GM10248 (cell line): ENCODE measurements at places on chromosomes 3 and 15.

DNA sequence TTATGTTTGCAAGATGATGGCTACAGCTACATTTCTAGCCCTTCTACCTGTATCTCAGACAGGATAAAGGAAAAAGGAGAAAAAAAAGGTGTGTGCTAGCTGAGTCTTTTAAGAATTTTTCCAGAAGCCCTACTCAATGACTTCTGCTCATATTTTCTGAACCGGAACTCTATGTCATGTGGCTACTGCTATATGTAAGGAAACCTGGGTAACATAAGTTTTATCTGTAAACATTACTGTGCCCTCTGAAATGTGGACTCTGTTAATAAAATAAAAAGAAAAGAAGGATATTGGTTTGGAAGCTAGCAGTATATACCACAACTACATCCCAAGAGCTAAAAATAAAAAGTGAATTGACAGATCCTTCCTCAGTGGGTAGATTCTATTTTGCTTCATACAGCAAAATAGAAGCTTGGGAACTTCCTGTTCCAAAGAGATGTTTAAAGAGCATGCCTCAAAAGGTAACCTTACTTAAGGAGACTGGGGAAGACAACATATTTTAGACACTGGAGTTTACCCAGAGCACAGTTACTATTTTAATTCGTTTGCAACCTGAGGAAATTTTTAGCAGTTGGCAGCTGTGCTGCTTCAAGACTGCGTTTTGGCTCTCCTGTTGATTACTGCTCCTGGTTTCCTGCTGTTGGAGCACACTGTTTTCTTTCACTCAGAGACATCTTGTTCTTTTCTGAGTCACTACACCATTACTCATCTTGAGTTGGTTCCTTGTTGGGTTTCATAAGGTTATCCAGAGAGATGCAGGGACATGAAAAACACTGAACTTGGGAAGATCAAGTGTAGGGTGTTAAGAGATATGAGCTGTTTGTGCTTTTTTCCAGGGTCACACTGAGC is 280.7 kb downstream of the NFKBIZ start:
- DNase-seq = no peak

DNA sequence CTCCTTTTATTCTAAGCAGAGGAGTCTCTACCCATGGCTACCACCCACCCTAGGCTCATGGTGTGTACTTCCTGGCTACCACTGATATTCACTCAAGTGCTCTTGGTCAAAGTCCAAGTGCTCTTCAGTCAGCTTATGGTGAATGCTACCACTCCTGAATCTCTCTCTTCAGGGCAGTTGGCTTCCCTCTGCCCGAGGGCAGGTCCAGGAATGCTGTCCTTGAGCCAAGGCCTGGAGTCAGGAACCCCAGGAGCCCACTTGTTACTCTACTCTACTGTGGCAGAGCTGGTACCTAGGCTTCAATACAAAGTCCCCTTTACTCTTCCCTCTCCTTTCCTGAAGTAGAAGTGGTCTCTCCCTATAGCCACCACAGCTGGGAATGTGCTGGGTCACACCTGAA is 226.0 kb downstream of the DIPK2A start:
- no peak for DNase-seq

DNA sequence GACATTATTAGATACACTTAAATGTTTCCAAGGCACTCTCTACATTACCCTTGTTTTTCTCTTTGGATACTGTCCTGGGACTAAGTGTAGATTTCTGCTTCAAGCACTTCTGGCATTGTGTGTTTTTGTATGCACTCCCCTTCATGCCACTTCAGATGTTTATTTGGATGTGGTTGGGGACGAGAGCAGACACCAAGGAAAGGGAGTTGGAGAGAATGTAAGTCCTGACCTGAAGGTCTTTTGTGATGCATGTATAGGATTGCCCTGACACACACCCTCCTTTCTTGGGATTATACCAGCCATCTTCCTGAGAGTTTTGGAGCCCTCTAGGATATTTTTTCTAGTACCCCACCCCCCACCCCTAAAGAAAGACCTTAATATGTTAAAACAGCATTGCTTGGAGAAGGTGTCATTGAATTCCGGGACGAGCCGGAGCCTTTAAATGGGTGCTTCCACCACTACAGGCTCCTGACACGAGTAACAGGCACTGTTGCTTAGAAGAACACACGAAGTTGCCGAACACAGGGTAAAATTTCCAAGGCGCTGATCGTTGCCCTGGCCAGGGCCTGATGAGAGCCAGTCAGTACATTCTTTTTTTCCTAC is 22.7 kb downstream of the PSMD6 start:
- no peak for DNase-seq

DNA sequence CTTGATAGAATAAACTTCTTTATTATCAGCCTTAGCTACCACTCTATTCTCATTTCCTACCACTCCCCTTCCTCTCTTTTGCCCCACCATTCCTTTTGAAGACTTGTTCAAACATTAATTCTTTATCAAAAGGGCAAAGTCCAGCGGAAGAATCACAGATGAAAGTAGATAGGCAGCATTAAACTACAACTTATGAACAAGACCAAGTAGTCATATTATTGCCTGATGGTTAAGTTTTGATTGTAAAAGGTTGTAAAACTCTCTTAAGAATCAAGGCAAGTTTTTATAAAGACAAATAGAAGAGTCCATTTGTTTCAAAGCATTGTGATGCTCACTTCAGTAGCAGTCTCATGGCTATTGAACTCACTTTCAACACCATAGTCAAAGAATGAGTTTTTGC is 22.4 kb upstream of the TGFBR2 start:
- DNase-seq = no peak

GRCh38 chr3:99509224-99509623 is 129.2 kb upstream of the COL8A1 start:
- DNase-seq = no peak

GRCh38 chr3:97863031-97863430 is 41.2 kb downstream of the CRYBG3 start:
- no peak for DNase-seq

- no peak for DNase-seq
These were observed 29.8 kb downstream of the NGRN start for GRCh38 chr15:90295270-90295648.

DNA sequence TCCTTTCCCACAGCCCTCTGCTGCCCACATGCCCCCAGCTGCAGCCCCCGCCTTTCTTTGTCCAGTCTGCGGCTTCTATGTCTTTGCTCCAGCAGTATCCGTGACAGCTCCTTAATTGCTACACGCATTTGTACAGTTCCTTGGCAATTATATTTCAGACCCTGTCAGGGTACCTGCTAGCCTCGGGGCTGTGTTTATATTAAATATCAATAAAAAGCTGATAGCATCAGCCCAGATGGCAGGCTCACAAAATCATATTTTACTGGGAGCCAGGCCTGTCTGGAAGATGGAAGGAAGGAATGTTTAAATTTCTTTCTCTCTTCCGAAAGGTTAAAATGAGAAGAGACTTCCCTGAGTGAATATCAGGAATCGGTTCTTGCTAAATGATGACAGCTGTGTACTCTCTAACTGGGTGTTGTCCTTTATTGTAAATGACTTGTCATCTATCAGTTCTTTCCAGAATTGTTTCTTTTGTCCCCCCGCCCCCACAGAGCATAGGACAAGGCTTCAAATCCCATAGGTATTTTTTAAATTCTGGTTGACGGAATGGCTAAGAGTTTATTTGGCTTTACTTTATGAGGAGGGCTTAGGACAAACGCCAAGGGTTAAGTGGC is 378.1 kb downstream of the LRTM1 start:
- no peak for DNase-seq

DNA sequence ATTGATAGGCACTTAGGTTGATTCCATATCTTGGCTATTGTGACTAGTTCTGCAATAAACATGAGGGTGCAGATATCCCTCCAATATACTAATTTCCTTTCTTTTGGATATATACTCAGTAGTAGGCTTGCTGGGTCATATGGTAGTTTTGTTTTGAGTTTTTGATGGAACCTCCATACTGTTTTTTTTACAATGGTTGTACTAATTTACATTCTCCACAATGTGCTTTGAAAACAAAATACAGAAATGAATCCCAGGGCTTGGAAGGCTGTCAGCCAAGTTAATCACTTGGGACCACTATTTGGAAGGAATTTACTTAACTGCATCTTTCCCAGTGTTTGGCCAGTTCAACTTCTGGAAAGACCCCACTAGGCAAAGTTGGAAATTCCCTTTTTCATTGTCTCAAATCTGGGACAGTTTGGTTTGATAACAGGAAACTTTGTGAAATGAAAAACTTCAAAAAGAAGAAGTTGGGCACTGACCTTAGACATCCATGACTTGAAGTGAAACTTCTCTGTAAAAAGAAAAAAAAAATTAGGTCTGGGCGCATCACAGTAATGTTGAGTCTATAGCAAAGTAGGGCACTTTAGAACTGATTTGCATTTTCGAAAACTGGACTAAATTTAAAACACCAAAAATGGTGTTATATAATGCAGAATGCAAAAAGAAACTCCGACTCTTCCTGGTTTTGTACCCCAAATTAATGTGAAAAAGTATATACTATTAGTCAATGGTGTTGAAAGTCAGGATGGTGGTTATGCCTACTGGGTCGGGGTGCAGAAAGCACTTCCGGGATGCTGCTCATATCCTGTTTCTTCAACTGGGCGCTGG is 6.0 kb downstream of the CTSH start:
- DNase-seq = peak; percentile 69

- no peak for DNase-seq
These were observed 165.5 kb downstream of the ZIC1 start for GRCh38 chr3:147574621-147575020.

DNA sequence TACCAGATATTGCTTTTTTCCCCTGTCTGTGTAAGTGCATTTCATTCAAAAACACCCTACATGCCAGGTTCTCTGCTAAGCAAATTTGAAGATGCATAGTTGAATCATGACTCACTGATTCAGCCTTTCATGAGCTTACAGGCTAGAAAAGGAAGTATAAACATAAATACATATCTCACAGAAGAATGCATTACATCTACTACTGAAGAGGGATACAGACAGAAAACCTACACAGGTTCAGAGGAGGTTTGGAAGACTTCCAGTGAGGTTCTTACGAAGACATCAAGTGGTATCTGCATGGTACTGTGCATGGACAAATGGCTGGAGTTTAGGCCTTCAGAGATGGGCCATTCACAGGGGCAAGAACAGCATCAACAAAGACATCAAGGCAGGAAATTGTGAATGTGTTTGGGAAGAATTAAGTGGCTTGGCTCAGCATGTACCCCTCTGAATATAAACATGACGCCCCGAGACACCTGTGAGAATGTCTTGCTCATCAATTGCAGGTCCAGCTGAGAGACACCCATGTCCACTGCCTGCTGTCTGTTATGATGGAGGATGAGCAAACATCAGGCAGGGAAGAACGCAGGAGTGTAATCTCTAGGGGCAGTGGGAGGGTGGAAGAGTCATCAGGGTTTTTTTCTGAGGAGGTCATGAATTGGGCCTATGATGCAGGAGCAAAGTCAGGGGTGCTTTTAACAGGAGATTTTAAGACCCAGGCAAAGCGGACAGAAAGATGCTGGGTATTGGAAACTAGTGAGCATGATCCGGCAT is 105.1 kb upstream of the GALNT15 start:
- DNase-seq = no peak

GRCh38 chr3:39208463-39209055 is 16.2 kb upstream of the XIRP1 start:
- DNase-seq = no peak

DNA sequence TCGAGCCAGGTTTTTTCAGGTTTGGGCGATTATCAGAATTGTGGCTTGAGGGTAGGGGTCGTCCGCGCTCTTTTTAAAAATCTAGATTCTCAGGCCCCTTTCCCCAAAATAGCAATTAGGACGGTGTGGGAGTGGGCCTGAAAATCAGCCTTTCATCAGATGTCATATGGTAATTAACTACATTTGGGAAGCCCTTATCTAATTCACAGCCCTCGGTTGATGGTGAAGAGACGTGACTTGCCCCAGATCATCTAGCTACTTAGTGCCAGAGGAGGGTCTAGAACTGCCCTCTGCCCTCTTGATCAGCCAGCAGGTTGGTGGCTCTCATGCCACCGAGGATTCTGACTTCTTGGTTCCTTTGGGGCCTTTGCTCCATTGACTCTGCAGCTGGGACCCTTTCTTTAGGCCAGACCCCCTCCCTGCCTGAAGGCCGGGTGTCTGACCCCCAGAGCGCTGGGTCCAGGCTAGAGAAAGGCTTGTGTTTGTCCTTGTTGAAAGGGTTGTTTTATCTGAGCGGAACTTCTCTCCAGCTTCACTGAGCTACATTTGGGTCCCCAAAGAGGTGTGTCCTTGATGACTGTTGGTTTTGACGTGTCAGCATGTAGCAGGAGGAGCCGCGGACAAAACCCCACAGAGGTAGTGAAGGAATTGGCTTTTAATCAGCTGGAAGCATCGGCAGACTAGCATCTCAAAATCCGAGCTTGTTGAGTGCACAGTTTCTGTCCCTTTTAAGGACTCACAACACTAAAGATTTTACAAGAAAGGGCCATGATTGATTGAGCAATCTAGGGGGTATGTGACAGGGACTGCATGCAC is 857 bp downstream of the AEN start:
- DNase-seq = peak; percentile 62

DNA sequence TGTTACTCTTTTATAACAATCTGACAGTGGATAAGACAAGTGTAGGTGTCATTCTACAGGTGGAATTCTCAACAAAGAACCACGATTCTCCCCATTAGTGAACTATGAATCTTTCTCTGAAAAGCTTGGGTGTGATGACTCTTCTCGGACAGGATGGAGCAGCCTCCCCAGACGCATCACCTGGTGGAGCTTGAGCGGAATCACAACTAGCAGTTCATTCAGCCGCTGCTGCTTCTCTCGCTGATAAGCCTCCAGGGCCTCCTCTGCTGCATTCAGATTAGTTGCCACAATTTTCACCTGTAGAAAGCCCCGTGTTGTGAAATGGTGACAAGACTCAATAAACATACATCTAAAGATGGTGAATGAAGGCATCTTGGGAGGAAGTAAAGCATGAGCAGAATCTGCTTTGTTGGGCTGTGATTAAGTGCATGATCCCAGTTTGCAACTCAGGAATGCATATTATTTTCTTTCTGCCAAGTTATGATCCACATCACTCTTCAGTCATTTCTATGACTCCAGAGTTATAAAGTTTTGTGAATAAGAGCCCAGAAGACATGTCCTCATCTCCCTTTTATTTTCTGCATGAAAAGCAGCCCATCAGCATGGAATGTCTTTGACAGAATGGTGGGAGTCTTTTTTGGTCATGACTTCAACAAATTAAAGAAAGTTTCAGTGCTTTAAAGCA is 93.6 kb downstream of the BOC start:
- no peak for DNase-seq

DNA sequence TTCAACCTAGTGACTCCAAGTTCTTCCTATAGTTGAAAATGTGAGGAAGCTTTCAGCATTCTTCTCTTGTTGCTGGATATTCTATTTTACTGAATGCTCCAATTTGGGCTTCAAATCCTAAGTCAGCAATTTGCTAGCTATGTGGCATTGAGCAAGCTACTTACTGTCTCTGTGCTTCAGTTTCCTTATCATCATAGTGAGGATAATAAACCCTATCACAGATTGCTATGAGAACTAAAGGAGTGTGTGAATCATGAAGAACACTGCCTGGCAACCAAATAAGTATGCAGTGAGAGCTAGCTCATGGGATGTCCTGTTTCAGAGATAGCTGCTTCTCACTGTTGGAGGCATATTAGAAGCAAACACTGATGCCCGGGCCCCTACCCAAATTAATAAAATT is 163.8 kb upstream of the CDIN1 start:
- DNase-seq = no peak

- no peak for DNase-seq
These were observed 885 bp downstream of the EFCC1 start for GRCh38 chr3:129001806-129002572.
